ENCODE measurements at places on chromosomes 1 and 21.

- DNase-seq, result no peak
Measured at GRCh38 chr1:44249543-44249942, 36.3 kb downstream of the DMAP1 start.

DNA sequence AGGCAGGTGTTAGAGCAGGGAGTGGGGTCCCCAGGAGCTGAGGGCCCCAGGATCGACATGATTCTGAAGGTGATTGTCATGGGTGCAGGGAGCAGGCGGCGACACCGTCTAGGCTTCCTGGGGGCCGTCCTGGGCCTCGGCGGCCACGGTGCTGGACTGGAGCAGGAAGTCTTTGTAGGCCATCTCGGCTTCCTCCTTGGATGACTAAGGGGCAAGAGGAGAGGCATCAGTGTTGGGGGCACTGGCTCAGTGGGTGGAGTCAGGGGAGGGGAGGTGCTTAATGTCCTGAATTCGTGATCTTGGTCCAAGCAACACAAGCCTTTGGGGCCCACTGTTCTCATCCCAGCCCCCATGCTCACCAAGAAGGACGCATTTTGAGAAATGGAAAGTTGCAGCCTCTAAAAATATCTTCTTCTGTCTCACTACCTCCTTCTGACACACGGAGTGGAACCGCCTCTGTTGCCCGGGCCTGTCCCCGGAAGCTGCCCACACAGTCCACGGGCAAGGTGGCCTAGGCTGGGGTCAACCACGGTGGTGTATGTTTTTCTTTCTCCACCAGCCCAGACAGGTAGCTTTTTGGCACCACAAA, 8.6 kb upstream of the FCMR start:
- DNase-seq, result no peak

GRCh38 chr1:28259934-28260802, 850 bp downstream of the SESN2 start:
- DNase-seq, result no peak

- no peak for DNase-seq
Measured at GRCh38 chr1:38488162-38488898, 371.2 kb downstream of the RRAGC start.

GRCh38 chr1:85846706-85847105, 138.5 kb upstream of the ZNHIT6 start:
- DNase-seq, result no peak

- DNase-seq, result no peak
Measured at GRCh38 chr1:69524015-69524414, 43.7 kb upstream of the LRRC7 start.

- no peak for DNase-seq
Measured at GRCh38 chr1:30668024-30668423, 55.4 kb downstream of the MATN1 start.

- DNase-seq, result no peak
Measured at GRCh38 chr1:45926330-45926729, 122.9 kb downstream of the MAST2 start.

DNA sequence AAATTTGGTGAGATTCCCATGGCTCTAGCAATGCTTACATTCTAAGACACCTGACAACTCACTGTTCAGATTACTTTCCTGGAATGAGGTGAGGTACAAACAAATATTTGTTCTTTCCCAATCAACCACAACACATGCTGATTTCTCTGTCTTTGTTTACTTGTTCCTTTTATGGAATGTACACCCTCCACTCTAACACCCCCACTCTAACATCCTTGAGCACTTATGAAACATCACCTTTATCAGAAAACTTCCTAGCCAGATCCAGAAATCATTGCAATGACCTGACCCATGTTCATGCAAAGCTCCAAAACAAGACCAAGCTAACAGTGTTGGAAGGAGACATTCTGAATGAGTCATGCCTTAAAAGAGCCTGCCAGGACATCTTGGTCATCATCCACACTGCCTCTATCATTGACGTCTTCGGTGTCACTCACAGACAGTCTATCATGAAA, 35.5 kb downstream of the HSD3B1 start:
- DNase-seq, result no peak

DNA sequence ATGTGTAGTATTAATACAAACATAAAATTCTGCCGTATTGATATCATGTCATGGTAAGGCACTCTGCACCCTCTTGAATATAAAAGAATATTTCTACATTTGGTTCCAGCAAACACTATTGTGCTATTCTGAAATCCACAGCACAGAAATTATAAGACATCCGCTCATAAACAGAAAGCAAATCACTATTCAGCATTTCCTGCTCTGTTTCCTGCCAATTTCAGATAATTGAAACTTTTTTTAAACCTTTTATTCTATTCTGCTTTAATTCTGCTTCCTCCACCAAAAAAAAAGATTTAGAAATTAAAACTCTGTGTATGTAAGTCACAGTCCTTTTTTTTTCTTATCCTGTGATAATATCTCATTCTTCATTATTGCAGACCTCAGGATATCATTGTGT, 39.6 kb upstream of the PLEKHO1 start:
- DNase-seq, result no peak

- no peak for DNase-seq
Measured at GRCh38 chr1:14648896-14649855, 50.7 kb downstream of the KAZN start.

DNA sequence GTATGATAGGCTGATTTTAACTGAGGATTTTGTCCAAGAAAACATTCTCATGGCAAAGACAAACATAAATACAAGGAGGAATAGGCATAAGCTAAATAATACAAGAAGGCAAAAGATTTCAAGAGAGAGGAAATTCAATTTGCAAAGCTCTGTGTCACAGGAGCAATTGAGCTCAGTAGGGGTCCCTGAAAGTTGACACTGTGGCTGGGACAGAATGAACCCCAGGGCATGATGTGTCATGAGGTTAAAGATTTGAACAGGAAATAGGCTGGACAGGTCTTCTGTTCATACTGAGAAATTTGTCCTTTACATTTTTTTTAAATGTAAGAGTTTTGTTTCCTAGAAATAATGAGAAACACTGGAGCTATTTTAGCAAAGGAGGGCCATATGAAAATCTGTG, 555.4 kb upstream of the NEGR1 start:
- no peak for DNase-seq

DNA sequence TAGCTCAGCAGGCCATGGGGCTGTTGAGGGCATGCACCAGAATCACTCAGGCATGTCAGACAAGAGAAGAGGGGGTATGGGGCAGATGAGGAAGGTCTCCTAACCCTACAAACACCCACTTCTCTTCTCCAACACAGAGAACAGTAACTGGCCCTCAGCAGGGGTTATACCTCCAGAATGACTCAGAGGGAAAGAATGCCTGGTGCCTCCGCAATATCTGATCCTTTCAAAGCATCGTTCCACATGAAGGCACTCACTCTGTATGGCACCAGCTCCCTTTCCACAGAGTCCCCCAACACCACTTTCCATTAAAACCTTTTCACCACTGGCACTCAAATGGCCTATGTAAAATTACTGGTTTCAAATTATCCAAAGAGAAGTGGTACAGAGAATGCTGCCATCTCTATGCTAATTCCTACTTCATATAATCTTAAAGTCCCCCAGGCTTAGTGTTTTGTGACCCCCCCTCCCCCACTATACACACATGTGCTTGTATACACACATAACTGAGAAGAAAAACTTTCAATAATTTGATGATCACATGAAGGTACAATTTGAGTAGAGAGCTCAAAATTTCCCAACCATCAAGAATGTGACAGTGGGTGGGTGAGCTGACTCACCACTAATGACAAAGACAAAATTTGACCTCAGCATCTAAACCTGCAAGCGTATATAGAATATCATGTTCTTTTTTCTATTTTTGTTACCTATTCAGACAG, 91.5 kb downstream of the SIPA1L2 start:
- DNase-seq, result peak; percentile 25

- DNase-seq, result no peak
Measured at GRCh38 chr1:32448773-32449456, 16.0 kb upstream of the ZBTB8B start.

DNA sequence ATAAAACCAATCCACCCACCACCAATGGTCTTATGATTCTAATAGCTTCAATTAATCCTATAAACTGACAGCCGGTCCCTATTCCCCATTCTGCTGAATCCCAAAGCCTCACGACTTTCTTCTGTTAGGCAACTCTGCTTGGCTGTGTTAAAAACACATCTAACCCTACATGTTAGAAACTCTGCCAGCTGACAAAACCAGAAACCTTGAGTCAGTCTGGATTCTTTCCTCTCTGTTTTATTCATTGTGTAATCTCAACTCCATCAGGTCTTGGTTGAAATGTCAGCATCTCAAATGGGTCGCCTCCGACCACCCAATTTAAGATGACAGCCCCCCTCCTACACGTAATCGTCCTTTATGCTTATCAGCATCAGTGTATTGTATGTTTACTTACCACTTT, 312.1 kb downstream of the DISC1 start:
- DNase-seq, result no peak

DNA sequence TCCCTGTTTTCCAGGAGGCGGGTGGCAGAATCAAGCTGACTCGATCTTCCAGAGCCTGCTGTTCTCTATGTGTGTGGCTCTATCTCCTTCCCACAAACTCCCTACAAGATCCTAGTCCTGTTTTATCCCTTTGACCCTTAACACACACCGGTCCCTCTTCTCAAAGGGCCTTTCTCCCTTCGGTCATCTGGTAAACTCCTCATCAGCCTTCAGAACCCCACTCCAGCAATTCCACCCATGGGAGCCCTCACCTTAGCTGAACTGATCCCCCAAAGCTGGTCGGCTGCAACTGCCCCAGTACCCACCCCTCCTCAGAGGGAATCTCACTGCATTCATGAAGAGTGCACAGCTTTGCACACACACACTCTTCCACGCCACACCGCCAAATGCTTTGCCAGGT, 184.9 kb downstream of the IGSF21 start:
- DNase-seq, result no peak

- DNase-seq, result no peak
Measured at GRCh38 chr1:33655496-33655895, 183.1 kb downstream of the ZSCAN20 start.

DNA sequence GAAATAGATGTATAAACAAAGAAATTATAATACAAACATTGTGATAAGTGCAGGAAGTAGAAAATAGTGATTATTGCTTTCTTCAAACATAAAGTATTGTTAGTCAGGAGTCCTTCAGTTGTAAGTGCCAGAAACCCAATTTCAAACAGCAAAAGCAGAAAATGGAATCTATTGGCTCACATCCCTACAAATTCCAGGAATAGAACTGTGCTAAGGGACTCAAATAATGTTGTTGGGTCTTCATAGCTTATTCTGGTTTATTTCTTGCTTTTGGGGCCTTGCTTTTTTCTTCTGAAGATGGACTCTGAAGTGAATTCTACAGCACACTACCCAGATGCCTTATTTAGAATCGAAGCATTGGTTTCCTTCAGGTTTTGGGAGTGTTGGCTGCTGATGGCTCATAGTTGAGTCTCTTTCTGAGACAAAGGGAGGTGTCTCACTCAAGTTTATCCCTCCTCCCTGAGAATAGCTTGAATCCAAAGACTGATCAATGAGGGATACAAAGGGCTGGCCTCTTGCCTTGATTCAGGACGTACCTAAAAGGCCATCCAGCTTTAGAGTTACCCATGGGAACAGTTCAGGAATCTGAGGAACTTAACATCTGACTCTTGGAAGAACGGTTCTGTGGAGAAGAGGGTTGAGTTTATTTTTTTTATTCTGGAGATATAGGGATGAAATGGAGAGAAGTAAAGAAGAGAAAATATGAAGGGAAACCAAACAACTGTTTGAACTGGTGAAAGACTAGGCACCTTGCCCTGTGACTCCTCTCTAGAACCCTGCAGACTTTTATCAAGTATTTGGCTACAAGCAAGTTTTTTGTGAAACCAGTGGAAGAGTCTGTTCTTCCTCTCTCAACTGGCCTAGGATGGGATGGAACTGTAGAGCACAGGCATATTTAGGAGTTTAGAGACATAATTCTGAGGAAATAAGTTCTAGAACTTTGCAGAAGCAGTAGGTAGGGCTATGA, 39.0 kb upstream of the ATG4C start:
- no peak for DNase-seq

- DNase-seq, result no peak
Measured at GRCh38 chr1:52658795-52659194, 25.8 kb downstream of the SHISAL2A start.

DNA sequence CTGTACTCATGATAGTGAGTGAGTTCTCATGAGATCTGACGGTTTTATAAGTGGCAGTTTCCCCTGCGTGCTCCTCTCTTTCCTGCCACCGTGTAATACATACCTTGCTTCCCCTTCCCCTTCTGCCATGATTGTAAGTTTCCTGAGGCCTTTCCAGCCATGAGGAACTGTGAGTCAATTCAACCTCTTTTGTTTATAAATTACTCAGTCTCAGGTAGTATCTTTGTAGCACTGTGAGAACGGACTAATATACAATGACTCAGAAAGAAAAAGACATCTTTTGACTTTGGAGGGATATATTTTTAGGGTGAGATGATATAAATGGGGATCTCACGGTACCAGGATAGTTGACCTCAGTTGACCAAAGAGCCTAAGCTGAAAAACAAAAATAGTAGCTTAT, 74.7 kb upstream of the BACH1 start:
- DNase-seq, result no peak

DNA sequence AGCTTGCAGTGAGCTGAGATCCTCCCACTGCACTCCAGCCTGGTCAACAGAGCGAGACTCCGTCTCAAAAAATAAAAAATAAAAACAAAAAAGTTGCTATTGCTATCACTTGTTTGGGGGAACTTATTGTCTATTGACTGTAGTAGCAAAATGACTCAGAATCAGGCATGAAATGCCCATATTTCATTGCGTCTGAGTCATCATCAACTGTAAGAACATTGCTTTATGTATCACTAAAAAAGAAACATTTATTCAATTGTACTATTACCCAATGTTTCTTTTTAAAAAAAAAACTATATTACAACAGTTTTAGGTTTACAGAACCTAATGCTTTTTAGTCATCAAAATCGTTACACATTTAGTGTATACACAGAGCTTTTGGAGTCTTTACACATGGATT, 91.0 kb upstream of the FMN2 start:
- no peak for DNase-seq

GRCh38 chr1:58123051-58123450, 423.5 kb downstream of the OMA1 start:
- DNase-seq, result no peak

- no peak for DNase-seq
Measured at GRCh38 chr21:44762221-44763049, 39.2 kb downstream of the UBE2G2 start.

DNA sequence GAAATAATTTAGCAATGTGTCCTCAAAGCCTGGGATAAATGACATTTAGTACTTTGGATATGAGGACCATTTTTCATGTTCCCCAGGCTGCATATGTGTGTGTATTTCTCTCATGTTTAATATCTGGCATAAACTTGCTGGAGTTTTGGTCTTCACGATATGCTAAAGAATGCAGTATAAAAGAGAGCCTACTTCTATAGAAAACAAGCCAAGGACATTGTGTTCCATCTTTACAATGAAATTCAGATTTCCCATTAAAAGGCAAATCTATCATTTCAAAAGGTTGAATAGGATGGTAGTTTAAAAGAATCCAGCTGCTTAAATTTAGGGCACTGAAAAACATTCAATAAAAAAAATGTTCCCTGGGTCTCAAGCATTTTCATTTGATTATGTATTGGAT, 169.0 kb upstream of the C1orf105 start:
- DNase-seq, result no peak

All from NCI-H446 treated with DMSO at 0.1 percent for 48 hours (cell line).